ENCODE measurements at places on chromosomes 11 and 22.

GRCh38 chr11:131402040-131402439, 31.6 kb downstream of the NTM start:
- DNase-seq: no peak

- no peak for DNase-seq
Observed at GRCh38 chr11:69671734-69672465, 3.3 kb downstream of the LTO1 start.

GRCh38 chr11:123778511-123778910, 24.2 kb upstream of the OR6X1 start:
- DNase-seq: no peak

GRCh38 chr11:26948881-26949280, 45.0 kb upstream of the FIBIN start:
- DNase-seq: no peak

- DNase-seq: no peak
Observed at GRCh38 chr11:135033540-135033939, 621.5 kb upstream of the B3GAT1 start.

DNA sequence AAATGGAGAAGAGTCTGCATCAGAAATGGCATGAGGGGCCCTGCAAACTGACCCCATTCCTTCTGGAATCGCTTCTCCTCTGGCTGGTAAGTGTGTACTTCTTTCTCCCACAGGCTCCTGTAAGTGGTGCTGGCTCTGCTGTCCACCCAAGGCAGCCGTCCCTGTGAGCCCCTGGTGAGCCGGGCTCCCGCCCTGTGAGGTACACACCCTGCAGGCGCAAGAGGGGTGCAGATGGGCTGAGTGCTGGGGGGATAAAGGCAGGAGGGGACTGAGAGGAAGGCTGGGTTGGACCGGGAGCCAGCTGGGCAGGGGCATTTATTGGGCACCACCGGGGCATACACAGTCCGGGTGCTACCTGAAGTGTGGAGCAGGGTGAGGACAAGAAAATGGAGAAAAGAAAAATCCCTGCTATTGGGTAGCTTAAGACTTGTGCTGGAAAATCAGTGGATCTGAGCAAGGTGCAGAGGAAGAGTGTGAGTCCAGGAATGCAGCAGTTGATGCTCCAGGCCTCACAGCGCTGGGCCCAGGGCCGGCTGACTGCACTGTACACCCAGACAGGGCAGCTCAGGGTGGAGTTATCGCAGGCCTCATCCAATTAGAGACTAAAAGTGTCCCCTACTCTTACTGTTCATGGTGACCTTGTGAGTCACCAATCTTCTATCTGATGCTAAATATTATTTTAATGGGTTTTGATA, 455.1 kb upstream of the B3GAT1 start:
- no peak for DNase-seq

GRCh38 chr11:26741036-26741435, 19.2 kb upstream of the SLC5A12 start:
- DNase-seq: no peak

GRCh38 chr11:1232021-1232882, 9.4 kb downstream of the MUC5B start:
- no peak for DNase-seq

- no peak for DNase-seq
Observed at GRCh38 chr11:3933165-3933628, 77.7 kb downstream of the STIM1 start.

- DNase-seq: no peak
Observed at GRCh38 chr11:86896441-86896841, 58.8 kb downstream of the FZD4 start.

GRCh38 chr11:47157805-47158204, 18.9 kb downstream of the ARFGAP2 start:
- DNase-seq: no peak

- no peak for DNase-seq
Observed at GRCh38 chr22:30949934-30950660, 18.5 kb downstream of the MORC2 start.

- no peak for DNase-seq
Observed at GRCh38 chr11:110027627-110028371, 65.4 kb upstream of the ZC3H12C start.

DNA sequence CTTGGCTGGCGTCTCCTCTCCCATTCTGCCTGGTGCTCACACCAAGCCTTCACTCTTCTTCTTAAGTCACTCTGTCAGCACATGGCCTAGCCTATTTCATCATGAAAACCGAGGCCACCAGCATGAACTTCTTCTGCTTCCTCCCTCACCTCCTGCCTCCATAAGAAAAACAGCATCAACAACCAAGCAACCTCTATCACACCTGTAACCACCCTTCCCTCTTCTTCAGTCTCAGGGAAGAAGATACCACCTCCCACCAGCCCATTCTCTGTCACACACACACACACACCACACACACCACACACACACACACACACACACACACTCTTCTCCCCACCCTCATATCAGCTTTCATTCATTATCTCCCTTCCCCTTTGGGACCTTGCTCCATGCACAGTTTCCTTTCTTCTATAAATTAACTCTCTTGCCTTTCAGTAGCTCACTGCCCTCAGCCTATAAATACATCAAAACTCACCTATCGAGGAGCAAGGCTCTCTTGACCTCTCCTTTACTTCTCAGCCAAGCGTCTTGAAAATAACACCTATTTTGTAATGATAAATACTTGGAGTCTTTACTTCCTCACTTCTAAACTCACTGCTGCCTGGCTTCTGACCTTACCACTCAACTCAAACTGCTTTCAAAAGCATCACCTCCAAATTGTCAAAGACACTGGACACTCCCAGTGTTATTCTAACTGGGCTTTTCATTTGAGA, 36.6 kb downstream of the SC5D start:
- no peak for DNase-seq

DNA sequence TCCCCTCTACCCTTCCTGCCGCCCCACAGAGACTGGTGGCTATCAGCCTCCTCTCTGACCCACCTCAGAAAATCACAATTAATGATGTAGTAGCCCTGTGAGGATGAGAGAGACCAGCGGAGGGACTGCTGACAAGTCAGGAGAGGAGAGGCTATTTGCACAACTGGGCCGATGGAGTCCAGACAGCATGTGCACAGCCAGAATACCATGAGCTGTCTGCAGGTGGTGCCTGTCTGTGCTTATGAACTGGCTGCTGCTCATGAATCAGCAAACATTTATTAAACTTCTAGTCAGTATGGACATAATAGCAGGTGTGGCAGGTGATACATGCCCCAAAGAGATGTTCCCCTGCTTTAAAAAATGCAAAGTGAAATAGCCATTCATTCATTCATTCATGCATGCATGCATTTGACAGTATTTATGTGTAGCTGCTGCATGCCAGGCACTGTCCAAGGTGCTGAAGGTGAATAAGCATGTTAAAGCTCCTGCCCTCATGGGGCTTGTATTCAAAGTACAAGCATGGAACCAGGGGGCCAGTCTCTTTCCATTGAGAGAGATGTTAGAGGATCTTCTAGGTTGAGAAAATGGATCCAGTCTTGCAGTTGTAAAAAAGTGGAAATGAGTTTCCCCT, 141.3 kb downstream of the GRIK4 start:
- no peak for DNase-seq

- DNase-seq: no peak
Observed at GRCh38 chr11:14124886-14125285, 162.4 kb downstream of the SPON1 start.

GRCh38 chr11:128962896-128963295, 20.2 kb upstream of the TP53AIP1 start:
- peak; percentile 34 for DNase-seq

GRCh38 chr11:2294926-2295290, 6.8 kb downstream of the C11orf21 start:
- no peak for DNase-seq

DNA sequence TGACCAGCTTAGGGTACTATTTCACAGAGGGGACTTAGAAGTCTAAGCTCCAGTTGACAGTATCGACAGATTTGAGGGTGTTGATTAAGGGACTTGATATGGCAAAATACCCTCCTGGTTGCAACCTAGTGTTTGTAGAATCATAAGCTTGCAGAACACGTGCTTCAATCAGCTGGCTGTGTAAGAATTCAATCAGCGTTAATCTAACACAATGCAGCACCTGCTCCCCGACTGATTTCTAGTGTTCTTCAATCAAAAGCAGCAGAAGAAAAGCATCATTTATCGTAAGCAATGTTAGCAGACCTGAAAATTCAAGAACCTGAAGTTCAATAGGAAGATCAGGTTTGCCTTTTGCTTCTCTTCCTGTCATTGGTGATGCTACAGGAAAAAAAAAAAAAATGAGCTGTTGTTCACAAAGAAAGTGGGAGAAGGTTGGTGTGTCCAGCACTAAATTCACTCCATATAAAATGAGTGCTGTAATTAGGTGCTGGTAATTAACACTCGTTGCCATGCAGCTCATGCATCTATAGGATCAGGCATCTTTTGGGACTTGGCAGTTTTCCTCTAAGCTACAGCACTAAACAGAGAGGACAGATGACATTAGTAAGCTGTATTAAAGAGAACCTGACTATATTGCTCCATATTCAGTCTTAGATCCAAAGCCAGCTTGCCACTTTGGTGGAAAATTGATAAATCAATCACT, 840.3 kb downstream of the OPCML start:
- DNase-seq: no peak

DNA sequence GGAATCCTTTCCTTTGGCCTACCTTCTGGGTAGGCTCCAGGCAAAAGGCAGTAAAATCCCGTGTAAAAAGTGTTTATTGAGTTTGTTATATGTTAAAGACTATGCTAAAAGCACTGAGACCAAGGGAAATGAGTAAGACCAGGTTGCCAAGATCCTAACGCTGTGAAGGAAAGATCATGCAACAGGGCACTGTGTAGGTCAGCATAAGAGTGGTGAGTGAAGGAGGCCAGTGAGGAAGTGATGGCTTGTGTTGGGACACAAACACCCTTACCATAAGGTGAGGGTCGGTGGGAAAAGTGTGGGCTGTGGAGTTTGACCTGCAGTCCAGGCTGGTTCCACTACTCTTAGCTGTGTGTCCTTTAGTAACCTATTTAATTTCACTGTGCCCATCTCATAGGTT, 202.1 kb downstream of the DBX1 start:
- DNase-seq: no peak

GRCh38 chr22:50074056-50074455, 11.2 kb downstream of the MLC1 start:
- DNase-seq: no peak

DNA sequence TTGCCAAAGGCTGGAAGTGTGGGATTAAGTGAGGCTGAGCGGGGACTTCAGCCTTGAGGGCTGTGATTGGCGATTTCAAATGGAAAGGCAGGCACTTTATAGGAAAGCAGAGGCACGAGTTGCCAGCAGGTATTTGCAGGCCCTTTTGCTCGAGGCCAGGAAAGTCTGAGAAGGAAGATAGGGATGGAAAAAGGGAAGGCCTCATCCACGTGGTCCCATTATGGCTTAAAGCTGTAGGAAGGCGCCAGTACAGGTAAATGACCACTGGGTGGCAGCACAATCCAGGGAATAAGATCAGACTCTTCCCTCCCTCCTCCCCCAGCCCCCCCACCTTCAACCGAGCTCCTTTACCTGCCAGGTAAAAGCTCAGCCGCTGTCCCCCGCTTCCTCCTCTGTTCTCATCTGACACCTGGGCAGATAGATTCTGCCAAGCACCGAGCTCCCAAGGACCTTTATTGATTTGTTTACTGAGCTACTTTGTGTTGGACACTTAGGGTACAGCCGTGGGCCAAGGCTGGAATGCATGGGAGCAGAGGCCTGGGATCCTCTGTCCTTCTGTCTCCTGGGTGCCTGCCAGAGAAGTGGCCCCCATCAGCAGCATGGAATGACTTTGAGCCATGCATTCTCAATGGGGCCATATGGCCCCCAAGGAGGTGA, 7.5 kb downstream of the P2RX3 start:
- DNase-seq: peak; percentile 66

DNA sequence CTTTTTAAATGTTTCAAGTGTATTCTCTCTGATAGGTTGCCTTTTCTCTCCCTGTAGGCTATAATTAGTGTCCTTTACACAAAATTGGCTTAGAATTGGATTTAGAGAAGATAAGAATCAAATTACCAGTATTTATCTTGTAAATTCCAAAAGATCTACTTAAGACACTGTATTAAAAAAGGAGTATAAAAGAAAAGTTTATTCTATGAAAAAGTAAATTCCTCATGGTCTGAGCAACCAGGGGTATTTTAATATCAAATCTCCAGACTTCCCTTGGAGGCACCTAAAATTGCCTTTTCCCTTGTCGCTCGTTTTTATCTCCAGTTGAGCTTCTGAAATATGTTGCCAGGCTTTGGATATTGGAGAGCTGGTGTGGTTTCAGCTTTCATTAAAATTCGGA, 36.4 kb downstream of the ZBTB16 start:
- DNase-seq: no peak

- DNase-seq: peak; percentile 41
Observed at GRCh38 chr22:37425800-37426705, 1.2 kb downstream of the ELFN2 start.

GRCh38 chr11:47716692-47717091, 1.5 kb upstream of the AGBL2 start:
- peak; percentile 25 for DNase-seq

DNA sequence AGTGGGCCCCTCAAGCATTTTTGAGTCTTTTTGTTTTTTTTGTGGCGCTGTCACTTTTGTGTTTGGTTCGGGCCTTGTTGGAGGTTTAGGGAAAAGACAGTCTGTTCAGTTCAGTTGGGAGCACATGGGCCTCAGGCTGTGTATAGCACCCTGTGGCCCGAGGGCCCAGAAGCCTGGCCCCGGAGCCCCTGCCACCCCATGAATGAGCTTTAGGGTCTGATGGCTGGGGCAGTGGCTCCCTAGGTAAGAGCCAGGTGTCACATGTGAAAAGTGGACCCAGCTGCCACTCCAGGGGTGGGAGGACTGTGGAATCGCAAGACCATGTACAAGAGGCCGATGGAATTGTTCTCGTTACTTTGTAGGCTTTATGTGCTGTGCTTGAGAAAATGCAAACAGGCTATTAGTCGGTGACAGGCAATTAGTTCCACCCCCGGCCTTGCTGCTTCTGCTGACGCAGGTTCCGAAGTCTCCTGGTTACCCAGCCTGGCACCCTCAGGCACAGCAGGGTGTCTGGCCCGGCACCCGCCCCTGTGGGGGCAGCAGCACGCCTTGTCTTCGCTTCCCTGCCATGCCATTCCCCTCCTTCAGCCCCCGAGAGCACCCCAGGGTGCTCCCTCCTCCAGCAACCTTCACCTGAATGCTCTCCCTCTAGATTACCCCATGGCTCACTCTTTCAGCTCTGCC, 38.2 kb upstream of the PARVG start:
- DNase-seq: no peak

GRCh38 chr22:17814084-17814483, 39.8 kb upstream of the BID start:
- DNase-seq: no peak

DNA sequence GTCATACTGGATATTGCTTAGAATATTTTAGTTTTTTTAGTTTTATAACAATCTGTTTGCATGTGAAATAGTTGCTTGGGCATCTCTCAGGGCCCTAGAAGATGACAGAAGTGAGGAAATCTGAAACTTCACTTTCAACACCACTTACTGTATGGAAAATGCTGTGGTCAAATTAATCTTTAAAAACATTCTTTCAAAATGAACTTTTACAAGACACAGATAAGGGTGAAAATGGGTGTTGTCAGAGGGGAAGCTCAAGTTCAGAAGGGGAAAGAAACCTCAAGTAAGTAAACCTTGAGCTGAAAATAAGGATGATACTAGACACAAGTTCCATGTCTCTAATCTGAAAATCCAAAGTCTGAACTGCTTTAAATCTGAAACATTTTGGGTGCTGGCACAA, 1840.1 kb upstream of the RAG2 start:
- no peak for DNase-seq

- DNase-seq: no peak
Observed at GRCh38 chr11:589798-590197, 13.5 kb downstream of the PHRF1 start.
